Activated CD8-positive, alpha-beta T cell treated with anti-CD3 and anti-CD28 coated beads for 36 hours (primary cell): ENCODE measurements at places on chromosomes 1 and 21. TPM values are rescaled to one million over a fixed set of nuclear protein-coding genes. Genes with fewer than 3 reads are reported as not detected.

Gene SPRR1B
- not detected for total RNA-seq

Gene NFIA
- 1.9 TPM for total RNA-seq

Gene CSMD2
- total RNA-seq = not detected

Gene SPAG17
- not detected for total RNA-seq

Gene RNU1-2
- total RNA-seq = 820 TPM

Gene SLC50A1
- 59.7 TPM for total RNA-seq

Gene LMX1A
- not detected for total RNA-seq

Gene S100A5
- 1.2 TPM for total RNA-seq

Gene FCGR1A
- total RNA-seq = not detected

Gene LCE3D
- not detected for total RNA-seq

Gene CFHR2
- not detected for total RNA-seq
